ENCODE measurements at places on chromosomes 11 and 22.

DNA sequence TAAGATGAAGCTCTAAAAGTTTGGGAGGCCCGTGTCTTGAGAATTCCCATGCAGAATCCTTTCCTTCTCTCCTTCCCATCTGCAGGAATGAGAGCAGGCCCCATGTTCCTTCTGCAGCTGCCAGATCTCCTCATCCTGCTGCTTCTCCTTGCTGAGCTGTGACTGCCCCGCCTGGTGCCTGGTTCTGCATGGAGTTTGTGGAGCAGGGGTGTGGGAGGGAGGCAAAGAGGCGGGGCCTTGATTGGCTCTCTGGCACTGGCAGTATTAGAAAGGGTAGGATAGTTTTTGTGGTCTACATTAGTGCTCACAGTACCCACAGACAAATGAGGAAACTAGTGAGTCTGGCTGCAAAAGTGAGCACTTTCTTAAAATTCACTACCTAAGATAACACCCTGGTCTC is 91.1 kb upstream of the CLPB start:
- no peak for DNase-seq

GRCh38 chr22:38467904-38468442 is at the start of gene KDELR3:
Gene KDELR3 (plus strand): TSS chr22:38468096. CDS start chr22:38468234, 138 bp downstream.
- peak; percentile 59 for DNase-seq

- no peak for DNase-seq
Measured at GRCh38 chr11:845872-846495, 3.3 kb downstream of the TSPAN4 start.

GRCh38 chr11:94964934-94965333 is 8.4 kb downstream of the CWC15 start:
- DNase-seq, result no peak

- DNase-seq, result no peak
Measured at GRCh38 chr11:28899706-28900105, 791.5 kb downstream of the METTL15 start.

DNA sequence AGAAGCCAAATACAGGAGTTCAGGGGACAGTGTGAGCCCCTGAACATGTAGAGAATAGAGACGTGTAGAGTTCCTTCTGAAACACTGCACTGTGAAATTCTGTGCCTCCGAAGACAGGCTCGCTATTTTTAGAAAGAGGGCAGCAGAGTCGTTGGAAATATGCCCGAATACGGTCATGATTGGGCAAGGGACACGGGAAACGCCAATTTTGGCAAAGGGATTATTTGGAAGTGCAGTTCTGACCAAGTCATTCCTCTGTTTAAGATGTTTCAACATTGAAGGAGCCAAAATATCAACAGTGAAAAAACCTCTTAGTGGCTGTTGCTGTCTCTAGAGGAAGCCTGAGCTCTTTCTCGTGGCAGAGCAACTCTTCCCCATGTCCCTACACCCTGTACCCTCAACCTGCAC is 9.5 kb upstream of the CBX6 start:
- DNase-seq, result no peak
